ENCODE measurements at places on chromosomes 16 and 17.

DNA sequence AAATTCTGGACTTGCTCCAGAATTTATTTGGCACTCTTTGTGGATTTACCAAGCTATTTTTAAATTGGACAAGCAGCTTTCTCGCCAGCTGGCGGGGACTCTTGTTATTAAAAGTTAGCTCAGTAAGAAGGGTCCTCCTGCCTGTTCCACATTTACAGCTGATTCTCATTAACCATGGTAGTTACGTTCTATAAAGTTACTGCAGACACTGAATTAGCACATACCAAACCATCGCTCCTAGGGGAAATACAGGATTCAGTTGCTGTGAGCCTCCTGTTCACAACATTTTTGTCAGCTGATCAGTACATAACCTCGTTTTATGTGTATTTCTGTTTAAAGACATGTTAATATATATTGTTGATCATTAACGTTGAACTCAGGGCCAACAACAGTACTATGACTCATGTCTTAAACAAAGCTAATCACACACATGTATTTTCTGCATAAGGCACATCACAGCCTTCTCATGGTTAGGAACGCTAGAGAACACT is 4.2 kb downstream of the LDAF1 start:
- no peak for DNase-seq

DNA sequence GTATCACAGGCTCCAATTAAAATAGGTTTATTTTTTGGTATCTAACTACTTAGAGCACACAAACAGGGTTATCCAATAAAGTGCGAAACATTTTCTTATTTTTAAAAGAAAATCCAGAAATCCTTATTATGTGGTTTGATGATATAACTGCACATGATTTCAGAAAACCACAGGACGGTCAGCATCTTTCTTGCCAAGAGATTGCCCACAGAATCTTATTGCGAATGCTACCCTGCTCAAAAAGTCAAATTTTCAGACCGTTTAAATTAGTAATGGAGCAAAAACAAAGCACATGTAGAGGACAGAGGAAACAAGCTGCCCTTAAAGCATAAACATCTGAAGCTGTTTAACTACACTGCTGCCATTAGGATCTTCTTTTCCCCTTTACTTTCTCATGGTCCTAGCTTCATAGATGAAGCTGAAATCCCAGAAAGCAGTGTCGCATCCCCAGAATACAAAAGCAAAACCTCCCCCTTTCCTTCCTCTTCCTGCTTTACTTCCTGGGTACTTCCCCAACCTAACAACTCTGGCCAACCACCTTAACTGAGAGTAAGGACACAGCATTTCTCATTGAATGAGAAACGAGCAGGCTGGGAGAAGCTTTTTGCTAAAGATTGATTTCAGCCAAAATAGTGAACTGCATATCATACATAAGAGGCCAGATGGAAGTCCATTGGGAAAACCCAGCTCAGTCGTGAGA is 43.7 kb downstream of the CMTM4 start:
- no peak for DNase-seq

GRCh38 chr16:76816475-76816874 is 374.5 kb upstream of the MON1B start:
- DNase-seq: no peak

- DNase-seq: no peak
Observed at GRCh38 chr17:43410557-43411368, 12.0 kb downstream of the ARL4D start.

DNA sequence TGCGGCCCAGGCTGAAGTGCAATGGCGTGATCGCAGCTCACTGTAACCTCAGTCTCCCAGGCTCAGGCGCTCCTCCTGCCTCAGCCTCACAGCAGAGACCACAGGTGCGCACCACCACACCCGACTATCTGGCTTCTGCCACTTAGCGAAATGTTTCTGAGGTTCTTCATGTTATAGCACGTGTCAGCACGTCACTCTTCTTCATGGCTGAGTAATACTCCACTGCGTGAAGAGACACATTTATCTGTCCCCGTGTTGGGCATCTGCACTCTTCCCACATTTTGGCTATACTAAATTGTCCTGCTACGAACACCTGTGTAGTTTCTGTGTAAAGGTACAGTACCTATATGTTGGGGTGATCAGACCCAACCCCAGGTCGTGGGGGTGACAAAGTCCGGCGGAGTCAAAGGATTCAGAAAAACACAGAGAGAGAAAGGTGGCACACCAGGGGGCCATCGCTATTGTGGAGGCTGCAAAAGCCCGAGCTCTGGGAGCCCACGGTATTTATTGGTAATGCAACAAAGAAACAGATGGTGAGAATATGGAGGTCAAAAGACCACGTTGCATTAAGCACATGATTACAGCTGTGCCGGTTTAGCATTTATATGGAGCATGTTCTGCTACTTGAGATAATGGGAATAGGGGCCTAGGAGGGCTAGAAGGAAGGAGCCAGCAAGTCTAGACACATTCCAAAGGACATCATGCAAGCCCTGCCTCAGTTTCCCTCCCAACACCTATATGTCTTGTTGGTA is 851 bp upstream of the DPEP1 start:
- DNase-seq: no peak
